Left kidney (tissue), 8 donors: ENCODE measurements at places on chromosomes 16 and 17. TPM values are rescaled to one million over a fixed set of nuclear protein-coding genes. Genes with fewer than 3 reads are reported as not detected.

Gene GP1BA
- 3.2 TPM for polyA plus RNA-seq

Gene RHBDL1
- polyA plus RNA-seq, result 1.7 TPM

Gene GEMIN4
- 21.6 TPM for polyA plus RNA-seq

Gene CFAP119
- polyA plus RNA-seq, result 8.8 TPM

Gene ALDH3A1
- 1.2 TPM for polyA plus RNA-seq

Gene INCA1
- 8.8 TPM for polyA plus RNA-seq

Gene CX3CL1
- 23.5 TPM for polyA plus RNA-seq

- DNase-seq, result no peak
These were observed 108.4 kb downstream of the CDH13 start for GRCh38 chr16:82735186-82735585.

GRCh38 chr16:13863075-13863765 lies 56.7 kb upstream of the ERCC4 start:
- DNase-seq, result no peak

DNA sequence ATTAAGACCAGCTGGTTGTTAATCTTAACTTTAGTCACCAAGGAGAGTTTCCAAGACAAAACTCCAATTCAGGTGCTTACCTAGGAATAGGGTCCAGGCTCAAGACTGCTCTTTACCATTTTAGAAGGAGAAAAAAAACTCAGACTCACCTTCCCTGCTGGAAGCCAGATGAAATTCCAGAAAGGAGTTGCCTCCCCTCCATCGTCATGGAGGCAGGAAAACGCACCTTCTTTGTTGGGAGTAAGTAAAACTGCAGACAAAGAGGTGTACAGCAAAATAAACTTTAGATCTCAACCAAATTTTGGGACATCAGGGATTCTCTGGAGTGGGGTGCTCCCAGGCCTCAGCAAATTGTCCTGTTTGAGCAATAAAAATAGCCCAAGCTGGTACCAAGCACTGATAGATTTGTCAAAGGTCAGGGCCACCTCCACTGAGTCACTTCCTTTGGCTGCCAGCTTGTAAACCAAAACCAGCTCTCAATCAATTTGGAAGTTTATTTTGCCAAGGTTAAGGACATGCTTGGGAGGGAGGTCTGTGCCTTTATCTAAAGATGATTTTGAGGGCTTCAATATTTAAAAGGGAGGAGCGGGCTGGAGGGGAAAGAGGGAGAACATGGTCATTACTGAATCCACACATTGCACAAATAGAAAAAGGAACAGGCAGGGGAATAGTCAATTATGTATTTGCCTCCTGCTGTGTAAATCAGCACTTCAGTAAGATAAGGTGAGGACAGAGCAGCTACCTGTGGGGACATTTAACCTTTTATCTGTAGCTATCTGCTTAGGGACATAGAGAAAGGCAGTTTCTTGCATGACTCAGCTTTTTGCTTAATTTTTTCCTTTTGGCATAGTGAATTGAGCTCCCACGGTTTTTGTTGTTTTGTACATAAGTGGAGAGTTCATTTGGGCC lies 1.5 kb upstream of the ALDH3A2 start:
- no peak for DNase-seq

DNA sequence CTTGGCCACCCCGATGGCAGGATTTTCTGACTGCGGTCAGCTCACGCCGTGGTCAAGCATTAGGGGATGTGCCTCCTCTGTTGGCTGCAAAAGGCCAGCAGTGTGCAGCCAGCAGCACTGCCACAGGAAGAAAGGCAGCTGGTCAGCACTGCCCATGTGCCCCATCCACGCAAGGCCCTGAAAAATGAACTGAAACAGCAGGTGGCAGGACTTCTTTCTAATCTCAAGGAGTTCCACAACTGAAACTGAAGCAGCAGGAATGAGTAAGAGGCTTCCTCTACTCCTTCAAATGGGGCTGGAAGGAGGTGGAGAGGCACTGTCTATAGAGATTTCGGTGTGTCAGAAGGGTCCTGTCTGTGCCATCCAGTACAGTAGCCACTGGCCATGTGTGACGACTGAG lies 3.2 kb downstream of the ZNF500 start:
- no peak for DNase-seq

- DNase-seq, result no peak
These were observed 31.7 kb downstream of the CCDC57 start for GRCh38 chr17:82180776-82181528.

DNA sequence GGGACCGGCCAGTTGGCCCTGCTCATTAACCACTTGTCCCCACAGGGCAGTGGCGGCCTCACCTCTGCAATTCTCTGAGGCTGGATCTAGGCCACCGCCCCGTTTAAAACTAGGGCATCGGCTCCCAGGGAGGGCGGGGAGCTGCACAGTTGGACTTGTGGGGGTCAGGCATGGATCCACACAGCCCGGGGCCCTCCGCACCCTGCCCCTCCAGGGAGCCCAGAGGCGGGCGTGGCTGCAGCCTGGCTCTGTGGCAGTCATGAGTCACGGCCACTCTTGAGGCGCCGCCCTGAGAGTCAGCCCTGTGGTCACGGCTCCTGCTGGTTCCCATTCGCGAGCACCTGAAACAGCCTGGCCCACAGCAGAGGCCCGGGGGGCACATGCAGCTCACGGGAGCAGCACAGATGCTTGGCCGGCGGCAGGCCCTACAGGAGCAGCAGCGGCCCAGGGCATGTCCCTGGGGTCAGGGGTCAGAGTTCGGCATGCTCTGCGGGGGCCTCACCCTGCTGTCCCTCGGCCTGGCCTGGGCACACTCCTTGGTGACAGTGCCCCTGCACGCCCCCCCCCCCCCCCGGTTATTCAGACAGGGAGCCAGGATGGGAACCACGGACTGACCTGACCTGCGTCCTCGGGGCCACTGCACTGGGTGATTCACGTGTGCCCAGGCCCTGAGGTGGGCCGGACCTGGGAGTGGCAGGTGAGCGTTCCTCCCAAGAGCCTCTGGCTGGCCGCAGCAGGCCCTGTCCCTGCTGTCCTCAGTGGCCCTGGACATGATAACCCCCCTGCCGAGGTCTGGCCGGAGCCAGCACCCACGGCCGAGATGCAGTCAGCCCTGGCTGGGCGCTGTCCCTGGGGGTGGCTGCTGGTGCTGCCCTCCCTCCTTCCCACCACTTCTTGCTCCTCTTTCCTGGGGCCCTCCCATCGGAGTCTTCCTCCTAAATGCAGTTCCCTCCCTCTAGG lies 8.2 kb downstream of the CAPN15 start:
- DNase-seq, result no peak

- no peak for DNase-seq
These were observed 5.8 kb upstream of the RFFL start for GRCh38 chr17:35069311-35069710.

DNA sequence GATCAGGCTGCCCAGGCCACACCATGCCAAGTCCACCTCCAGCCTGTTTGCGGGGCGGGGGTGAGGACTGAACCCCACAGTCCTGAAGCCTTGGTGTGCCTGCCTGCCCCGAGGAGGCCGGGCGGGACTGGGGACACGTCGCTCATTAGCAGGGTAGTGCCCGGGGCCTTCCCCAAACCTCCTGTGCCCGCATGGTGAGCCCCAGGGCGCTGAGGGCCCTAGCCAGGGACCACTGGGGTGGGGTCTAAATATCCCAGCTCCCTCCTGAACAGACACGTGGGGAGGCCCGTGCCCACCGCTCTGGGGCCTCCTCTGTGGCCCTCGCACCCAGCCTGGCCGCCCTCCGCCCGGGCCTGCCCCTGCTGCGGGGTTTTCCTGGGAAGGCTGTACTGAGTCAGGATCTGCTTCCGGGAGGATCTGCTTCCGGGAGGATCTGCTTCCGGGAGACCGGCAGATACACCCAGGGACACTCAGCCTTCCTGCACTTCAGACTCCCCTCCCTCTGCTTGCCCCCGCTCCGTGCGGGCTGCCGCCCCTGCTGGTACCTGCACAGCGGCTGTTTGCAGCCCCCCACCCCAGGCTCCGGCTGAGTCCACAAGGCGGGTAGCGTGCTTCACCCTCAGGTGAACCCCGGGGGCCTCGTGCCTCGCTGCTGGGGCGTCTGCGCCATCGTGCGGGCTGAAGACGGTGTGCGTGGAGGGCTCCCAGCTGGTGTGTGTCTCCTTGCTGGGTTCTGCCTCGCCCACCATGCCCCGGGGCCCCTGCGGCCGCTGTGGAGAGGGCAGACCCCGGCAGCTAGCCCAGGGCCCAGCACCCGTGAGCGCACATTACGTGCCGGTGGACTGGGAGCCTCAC lies 23.6 kb upstream of the CACNA1H start:
- no peak for DNase-seq

GRCh38 chr17:8147805-8148404 lies 4.3 kb downstream of the PER1 start:
- no peak for DNase-seq

DNA sequence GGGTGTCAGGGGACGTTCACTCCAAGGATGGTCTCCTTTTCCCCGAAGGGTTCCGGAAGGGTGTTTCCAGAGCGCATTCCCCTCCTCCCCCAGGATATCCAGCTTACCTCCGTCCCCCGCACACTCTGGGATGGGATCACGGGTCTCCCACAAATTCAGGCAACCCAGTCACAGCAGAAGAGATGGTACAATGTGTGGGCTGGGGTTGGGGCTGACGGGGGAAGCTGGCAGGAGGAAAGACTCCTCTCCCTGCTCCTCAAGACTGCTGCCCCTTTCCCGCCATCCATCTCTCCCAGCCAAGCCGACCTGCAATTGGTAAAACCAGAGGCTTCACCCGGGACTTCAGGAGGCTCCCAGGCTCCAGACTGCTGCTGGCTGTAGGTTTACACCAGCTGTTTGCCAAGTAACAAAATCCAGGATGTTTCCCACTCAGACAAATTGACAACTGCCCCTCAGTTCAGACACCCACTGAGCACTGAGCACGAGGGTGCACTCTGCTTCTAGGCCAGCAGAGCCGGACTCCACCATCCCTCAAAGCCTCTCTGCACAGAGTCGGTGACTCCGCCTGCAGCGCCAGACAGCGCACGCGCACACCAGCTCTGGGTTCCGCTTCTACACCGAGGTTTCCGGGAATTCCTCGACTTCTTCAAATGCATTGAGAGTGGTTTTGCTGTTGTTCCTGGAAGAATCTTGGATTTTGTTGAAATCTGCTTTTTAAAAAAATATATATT lies 37.7 kb downstream of the ASPA start:
- no peak for DNase-seq

DNA sequence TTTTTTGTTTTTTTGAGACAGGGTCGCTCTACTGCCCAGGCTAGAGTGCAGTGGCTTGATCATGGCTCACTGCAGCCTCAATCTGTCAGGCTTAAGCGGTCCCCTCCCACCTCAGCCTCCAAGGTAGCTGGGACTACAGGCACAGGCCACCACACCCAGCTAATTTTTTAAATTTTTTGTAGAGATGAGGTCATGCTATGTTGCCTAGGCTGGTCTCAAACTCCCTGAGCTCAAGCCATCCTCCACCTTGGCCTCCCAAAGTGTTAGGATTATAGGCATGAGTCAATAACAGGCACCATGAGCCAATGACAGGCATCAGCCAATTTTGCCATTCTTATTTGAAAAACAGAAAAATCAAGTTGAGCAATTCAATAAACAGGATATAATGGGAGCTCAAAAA lies 125.0 kb downstream of the SPAG9 start:
- DNase-seq, result no peak

GRCh38 chr16:79327836-79328235 lies 272.7 kb downstream of the MAF start:
- DNase-seq, result no peak

- no peak for DNase-seq
These were observed 13.7 kb upstream of the LDHD start for GRCh38 chr16:75130150-75130771.

GRCh38 chr16:51607201-51607651 lies 456.2 kb upstream of the SALL1 start:
- peak; percentile 71 for DNase-seq

DNA sequence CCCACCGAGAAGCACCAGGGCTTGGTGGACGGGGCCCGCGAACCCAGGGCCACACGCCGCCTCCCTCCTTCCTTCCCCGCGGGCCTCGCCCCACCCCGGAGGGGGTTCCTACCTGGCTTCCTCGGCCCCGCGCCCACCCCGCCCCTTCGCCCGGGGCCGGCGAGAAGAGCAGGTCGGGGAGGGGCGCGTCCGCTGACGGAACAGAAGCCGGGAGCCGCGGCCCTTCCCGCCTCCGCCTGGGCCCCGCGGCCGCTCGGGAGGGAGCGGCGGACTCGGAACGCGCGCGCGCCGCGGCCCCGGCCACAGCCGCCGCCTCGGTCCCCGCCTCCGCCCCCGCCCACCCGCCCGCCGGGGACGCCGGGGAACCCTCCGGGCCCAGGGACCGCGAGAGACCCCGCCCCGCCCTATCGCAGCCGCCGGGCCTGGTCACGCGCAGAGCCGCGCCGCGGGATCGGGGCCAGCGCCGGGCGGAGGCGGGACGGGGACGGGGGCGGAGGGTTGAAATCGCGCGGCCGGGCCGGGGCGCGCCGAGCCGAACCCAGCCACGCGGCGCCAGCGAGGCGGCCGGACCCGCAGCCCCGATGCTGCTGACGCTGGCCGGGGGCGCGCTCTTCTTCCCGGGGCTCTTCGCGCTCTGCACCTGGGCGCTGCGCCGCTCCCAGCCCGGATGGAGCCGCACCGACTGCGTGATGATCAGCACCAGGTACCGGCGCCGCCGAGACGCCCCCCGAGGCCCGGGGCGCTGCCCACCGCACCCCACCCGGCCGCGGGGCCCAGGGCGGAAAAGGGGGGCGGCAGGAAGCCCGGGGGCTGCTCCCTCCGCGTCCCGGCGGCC lies at the start of gene TLCD3A:
Gene TLCD3A (plus strand): TSS at position 530 of the 835 bp plus-strand sequence. CDS start 52 bp downstream, at position 582.
- peak; percentile 52 for DNase-seq

GRCh38 chr17:37124821-37125173 lies 176.0 kb downstream of the AATF start:
- no peak for DNase-seq

GRCh38 chr17:45299361-45299760 lies 17.5 kb downstream of the MAP3K14 start:
- DNase-seq, result no peak

DNA sequence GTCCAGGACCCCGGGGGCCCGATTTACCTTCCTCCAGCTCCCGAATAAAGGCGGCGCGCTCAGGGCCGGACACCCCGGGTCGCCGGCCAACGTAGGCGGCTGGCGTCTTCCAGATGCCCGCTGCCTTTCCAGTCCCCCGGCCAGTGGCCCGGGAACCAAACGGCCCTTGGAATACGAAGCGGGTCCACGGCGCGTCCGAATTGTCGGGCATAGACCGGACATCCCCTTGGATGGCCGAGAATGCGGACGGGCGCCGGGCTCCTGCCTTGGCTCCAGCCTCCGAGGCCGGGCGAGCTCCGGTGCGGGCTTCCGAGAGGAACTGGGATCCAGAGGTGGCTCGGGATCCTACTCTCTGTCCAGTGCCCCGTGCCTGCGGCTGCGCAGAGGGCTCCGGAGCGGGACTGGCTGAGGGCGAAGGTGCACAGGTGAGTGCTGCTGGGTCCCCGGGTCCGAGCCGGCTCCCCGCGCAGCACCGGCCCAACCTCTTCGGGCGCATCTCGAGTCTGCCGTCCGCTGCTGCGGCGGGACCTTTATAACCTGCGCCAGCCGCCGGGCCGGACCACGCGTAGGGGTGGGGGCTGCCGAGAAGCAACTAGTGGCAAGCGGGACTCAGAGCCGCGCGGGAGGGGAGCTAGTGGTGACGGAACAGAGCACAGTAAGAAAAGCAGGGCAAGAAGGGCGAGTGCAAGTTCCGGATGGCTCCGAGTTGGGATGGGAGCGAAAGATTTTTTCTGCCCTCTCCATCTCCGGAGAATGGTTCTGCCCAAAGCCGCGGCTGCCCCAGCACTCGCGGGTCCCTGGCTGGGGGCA lies at the start of gene HAP1:
Gene HAP1 (minus strand): TSS at position 505 of the 810 bp plus-strand sequence. CDS start 9 bp downstream, at position 496.
- DNase-seq, result no peak

GRCh38 chr16:21341101-21341500 lies 63.0 kb upstream of the CRYM start:
- no peak for DNase-seq
